Activated naive CD4-positive, alpha-beta T cell treated with anti-CD3 and anti-CD28 coated beads, Interleukin-2, amount 50 U/mL, for 16 hours (primary cell): ENCODE measurements at places on chromosomes 1 and 21.
A peak's percentile ranks its signal among the peaks of the same experiment; 100 is the strongest.

GRCh38 chr1:178688244-178688643, 36.8 kb upstream of the RALGPS2 start:
- DNase-seq: no peak

DNA sequence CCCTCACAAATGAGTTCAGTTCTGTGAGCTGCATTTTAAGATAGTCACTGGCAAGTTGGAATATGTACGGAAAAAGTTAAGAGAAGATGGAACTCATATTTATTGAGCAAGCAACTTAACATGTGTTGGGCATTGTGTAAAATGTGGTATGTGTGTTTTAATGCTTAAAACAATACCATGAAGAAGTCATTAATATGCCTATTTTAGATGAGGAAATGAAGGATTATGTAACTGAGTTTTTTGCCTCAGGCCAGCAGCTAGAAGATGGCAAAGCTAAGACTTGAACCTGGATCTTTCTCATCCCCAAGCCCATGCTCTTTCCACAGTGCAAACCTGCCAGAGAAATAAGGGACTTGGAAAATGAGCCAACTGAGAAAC, 48.9 kb downstream of the SPATA46 start:
- DNase-seq: no peak

DNA sequence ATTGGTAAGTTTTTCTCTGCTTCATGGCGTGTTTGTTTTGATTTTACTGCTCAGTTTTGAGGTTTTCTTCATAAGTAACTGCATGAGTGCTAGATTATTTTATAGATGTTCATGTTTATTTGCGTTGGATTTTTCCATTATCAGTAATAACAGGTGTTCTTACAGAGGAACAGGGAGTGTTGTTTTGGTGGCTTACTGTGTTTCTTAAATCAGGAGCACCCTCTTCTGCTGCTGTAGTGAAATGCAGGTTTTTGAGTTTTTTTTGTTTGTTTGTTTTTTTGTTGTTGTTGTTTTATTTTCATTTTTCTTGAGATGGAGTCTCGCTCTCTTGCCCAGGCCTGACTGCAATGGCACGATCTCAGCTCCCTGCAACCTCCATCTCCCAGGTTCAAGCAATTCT, 32.6 kb downstream of the CTBS start:
- no peak for DNase-seq

- DNase-seq: no peak
Measured at GRCh38 chr1:110634086-110634454, 27.9 kb upstream of the KCNA2 start.

GRCh38 chr1:119428991-119429390, 14.0 kb downstream of the HSD3B2 start:
- DNase-seq: no peak

GRCh38 chr1:213658457-213658856, 329.3 kb upstream of the PROX1 start:
- no peak for DNase-seq

GRCh38 chr1:160971618-160972056, 17.0 kb upstream of the ITLN2 start:
- DNase-seq: no peak

- no peak for DNase-seq
Measured at GRCh38 chr1:31509124-31510072, 66.9 kb upstream of the TINAGL1 start.

GRCh38 chr1:44608141-44608540, 66.1 kb downstream of the TMEM53 start:
- DNase-seq: no peak

DNA sequence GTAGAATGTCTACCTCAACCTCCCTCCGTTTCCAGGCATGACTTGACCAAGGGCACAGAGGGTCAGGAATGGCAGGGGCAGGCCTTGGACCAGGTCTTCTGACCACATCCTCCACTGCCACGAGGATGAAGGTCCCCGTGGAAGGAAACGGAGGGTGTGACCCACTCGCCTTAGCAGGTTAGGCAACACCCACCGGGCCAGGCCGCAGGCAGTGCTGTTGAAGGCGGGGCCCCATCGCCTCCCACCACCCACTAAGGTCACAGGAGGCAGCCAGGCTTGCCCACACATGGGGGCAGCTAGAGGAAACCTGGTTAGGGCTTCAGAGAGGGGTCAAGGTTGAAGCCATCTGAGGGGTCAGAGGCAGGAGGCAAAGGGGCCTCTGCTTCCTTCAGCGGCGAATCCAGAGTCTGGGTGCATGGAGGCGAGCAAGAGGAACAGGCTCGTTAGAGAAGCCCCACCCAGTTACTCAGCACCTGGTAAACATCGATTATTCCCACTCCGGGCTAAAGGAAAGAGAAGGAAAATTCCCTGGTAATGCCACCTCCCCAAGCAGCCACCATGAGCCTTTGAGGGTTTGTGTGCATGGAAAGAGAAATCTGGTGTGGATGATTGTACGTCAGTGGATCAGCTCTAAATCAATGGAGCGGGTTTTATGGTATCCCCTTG, 37.0 kb downstream of the RIPK4 start:
- no peak for DNase-seq

DNA sequence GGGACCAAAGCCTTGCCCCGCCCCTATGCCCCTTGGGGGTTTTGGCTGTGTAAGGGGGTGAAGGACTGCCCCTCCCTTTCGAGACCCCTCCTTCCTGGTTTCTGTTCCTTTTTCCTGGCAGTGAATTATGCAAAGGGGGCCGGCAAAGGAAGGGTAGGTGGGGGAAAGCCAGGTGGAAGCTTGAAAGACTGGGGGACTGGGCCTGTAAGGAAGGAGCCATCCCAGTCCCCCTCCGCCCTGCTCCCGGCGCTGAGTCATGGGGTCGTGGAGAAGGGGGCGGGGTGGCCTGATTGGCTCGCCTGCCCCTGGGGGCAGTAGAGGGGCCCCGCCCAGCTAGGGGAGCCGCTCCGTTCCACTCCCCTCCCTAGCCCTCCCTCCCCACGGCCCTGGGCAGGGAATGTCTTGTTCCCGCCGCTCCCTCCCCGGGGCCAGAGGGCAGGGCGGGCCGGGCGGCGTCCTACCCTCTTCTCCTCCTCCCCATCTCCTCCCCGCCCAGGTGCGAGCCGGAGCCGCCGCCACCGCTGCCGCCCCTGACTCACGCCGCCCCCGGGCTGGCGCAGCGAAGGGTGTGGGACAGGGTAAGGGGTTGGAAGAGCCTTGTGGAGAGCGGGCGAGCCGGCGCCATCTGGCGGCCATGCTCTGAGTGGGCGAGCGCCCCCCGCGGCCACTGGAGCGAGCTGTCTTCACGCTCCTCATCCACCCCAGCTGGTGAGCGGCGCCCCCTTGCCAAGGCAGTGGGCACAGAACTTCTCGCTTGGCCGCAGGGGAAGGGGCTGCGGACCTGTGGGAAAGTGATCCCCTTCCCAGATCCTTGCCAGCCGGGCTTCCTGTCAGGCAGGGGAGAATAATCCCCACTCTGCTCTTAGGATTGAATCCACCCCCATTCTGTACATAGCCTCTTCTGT, 14.7 kb downstream of the ZBTB7B start:
- peak; percentile 95 for DNase-seq

- DNase-seq: no peak
Measured at GRCh38 chr21:26125433-26126167, 45.0 kb downstream of the APP start.

GRCh38 chr21:25986928-25987327, 183.6 kb downstream of the APP start:
- DNase-seq: no peak

DNA sequence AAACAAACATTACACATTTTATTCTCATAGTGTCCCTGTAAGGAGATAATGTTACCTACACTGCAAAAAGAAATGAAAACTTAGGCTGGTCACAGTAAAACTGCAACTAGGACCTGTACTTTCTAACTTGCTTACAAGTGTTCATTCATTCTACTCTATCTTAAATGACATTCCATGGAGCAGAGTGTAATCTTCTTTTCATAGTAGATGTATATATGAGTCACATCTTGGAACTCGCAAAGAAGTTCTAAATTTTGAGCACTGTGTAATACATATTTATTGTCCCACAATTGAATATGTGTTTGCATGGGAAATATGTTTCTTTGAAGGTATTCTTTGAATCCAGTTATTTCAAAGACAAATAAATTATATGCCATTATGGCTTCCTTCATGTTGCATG, 1258.5 kb upstream of the ADGRL2 start:
- DNase-seq: no peak

GRCh38 chr21:41037936-41038335, 130.0 kb upstream of the BACE2 start:
- no peak for DNase-seq

GRCh38 chr1:87393445-87394085, 64.9 kb downstream of the LMO4 start:
- DNase-seq: no peak

GRCh38 chr1:79693441-79694114, 687.0 kb upstream of the ADGRL4 start:
- no peak for DNase-seq

- no peak for DNase-seq
Measured at GRCh38 chr1:164804366-164804765, 245.4 kb downstream of the PBX1 start.

DNA sequence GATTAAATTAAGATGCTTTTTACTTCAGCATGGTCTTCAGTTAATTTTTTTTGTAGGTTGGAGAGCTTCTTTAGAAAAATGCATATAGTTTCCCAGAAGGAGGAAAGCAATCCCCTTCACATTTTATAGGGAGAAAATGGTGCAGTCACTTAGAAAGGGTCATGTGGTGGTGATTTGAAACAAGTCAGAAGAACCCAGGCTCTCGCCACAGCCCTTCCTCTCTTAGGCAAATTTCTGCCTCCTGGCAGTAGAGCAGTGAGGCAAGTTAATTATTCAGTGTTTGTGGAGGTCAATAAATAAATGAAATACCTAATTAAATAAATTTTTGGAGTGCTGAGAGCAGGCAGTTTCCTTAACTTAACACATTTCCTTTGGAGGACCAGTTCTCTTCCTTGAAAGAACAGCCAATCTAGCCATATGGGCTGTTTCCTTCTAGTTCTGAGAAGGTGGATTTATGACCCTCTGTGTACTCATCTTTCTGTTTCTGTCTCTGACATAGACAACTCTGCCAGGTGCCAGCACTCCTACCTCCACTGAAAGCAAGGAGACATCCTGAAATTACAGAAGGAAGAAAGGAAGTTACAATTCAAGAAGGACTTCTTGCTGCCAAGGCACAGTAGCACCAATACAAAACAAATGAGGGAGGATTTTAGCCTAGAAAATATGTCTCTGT, 19.0 kb upstream of the POGZ start:
- DNase-seq: no peak

DNA sequence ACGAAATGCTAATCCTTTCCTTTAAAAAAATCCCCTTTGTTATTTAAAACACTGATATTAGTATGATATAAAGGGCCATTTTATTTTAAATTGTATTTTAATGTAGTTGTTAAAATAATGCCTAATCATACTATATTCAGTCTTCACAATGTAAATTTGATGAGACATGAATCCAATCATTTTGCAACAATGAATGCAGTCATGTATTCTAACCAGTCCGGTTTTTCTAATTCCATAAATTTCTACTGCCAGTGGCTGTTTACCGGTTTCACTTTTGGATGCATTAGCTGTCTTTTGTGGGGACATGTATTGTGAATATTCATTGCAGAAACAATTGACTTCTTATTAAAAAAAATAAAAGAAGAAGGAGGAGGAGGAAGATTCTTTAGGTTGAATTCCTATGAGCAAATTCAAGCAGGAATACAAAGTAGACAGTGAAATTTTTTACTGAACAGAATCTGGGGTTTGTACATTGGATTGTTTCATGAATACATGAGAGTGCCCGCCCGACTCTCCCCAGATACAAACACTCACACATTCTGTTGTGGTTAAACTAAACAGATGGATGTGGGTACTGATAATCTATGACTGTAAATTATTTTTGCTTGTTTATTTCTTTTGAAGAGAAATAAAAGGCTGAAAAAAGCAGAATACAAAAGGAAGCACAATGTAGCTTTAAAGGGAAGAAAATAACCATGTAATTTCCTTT, 624.8 kb upstream of the PTBP2 start:
- DNase-seq: no peak

DNA sequence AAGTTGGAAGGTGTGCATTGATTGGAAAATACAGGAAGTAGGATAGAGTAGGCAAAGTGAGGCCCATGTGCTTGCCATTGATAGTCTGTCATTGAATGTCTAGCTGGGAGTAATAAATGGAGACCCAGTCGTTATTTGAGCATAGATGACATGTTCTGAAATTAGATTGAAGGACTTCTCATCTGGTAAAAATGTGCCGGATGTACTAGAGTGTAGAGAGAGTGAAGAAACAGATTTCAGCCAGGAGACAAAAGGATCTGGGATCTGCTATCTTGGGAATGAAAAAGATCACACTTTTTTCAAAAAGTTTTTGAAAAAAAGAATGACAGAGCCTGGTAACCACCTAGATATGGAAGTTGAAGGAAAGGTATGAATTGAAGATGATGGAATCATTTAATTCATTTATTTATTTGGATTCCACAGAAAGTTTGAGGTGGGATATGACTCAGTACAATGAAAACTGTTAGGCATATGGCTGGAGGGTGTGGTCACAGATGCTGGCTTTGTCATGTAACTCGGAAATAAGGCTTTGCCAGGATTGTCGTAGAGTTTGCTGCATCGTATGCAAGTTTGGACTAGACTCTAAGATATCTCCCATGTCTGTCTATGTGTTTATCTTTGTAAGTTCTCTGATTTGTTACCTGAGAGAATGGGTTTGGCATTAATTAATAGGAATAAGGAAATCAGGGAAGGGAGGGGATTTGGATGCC, 137.1 kb downstream of the PBX1 start:
- no peak for DNase-seq

GRCh38 chr1:32201011-32201855, 838 bp downstream of the CCDC28B start:
- peak; percentile 76 for DNase-seq

DNA sequence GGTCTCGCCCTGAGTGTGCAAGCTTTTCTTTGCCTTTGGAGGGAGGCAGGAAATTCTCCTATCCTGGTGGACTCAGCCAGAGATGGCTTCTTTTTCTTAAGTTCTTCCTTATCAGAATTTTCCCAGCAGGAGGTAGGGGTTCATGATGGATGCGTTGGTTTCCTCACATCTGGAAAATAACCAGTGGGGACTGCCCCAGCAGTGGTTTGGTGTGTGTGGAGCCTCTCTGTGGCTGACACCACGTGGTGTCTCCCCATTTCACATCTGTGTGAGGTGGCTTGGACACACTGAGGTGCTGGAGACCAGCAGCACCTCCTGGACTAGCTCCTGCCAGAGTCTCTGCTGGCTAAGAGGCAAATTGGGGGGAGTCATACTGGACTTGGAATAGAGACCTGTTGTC, 32.6 kb downstream of the B3GALT5 start:
- no peak for DNase-seq

- DNase-seq: no peak
Measured at GRCh38 chr1:54819195-54819536, 18.0 kb upstream of the TTC22 start.

GRCh38 chr1:27726173-27727044, 648 bp downstream of the FAM76A start:
- no peak for DNase-seq

- DNase-seq: no peak
Measured at GRCh38 chr21:26061437-26061836, 109.1 kb downstream of the APP start.

DNA sequence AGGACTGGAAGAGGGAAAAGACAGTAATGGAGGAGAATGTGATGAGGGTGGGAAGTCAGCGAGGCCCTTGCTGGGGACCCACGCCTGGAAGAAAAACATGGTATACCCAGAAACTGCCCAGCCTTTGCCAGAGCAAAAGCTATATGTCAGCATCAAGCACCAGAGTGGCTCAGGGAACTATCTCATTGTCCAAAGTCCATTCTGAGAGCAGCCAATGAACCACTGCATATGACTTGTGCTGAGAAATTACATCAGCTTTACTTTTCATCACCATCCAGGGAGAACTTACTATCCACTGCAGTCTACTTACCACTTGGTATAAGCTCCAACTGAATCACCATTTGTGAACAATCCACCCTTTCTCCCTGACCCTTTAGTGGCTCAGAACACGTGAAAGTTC, 148.1 kb downstream of the TTLL7 start:
- DNase-seq: no peak
